ENCODE measurements at places on chromosomes 6 and 20.

DNA sequence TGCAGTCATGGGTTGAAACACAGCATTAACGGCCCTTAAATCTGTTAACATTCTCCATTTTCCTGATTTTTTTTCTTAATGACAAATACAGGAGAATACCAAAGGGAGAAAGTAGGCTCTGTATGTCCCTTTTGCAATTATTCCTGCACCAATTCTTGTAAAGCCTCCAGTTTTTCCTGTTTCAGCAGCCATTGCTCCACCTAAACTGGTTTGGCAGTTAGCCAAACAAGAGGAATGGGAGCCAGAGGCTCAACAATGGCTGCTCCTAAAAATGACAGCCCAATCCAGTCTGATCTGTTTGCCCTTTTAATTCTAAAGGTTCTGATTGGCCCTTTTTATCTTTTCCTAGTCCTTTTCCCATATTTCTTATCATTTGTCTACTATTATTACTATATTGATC is 284.2 kb upstream of the SGK1 start:
- DNase-seq: no peak

DNA sequence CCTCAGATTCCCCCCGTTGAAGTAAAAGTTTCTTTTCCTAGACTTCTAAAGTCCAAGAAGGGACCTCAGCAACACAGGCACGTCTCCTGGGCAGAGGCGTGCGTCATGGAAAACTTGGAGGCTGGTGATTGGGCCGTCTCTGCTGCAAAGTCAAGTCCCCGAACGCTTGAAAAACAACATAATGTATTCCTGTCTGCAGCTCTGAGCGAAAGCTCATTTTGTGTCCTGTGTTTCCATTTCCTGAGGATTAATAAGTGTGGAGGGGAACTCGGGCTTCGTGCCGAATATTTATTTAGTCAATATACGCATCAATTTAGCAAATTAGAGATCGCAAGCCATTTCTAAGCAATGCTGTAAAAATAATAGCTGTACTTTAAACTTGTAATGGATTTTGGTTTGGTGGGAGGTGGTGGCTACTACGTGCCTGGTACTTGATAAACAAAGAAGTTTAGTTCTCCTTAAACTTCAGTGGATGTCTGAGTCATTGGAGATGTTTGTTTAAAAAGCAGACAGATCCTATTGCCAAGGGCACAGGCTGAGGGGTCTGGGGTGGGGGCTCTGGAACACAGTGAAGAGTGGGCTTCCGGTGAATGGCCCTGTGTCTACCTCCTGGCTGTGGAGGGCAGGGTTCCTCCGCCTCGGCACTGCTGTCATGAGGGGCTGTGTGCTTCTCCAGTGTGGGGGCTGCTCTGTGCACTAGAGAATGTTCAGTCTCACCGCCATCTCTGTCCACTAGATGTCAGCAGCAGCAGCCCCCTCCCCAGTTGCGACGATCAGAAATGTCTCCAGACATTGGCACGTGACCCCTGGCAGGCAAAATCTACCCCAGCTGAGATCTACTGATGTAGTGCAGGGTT is 21.8 kb downstream of the PCK1 start:
- no peak for DNase-seq

- no peak for DNase-seq
Measured at GRCh38 chr6:127385668-127386430, 42.4 kb upstream of the ECHDC1 start.

DNA sequence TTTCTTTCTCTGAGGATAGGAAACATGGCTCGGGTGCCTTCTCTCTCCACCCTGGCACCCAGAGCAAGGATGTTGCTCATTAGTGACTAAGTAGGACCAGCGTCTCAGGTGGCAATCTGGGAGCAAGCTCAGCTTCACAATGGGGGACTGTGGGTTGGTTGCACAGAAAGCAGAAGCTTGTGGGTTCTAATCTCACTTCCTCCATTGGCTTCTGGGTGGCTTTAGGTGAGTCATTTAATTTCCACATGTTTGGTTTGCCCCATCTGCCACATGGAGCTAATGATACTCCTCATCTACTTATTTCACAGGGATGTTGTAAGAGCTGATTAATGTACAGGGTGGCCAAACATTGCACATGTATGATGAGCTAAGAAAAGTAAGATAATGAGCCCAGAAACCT is 54.8 kb upstream of the AKIRIN2 start:
- no peak for DNase-seq

GRCh38 chr6:105500693-105501092 is 97.8 kb upstream of the PREP start:
- no peak for DNase-seq

DNA sequence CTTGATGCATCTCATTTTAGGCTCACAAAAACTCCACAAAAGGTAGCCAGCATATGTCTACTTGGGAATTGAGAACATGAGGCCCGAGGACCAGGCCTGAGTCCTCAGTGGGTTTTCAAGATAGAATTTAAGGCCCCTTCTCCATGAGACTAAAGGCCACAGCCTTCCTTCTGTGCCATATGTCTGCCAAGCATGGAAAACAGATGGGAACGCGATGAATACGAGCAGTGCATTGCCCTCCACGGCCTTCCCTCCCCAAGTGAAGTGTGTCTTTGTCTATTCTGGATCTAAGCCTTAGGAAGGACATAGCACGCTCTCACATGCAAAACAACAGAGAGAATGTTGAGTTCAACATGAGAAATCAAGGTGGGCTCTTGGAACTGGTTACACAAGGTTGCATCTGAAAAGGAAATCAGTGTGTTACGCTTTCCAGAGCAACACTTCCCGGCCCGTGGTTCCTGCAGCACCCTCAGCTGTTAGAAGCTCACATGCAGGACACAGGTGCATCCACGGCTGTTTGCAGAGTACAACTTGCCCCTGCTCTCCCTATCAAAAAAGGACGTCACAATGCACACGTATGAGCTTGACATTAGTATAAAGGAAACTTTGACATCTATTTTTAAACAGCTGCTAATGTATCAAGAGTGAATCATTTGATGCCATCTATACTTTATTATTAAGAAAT is 229.9 kb downstream of the NRN1 start:
- DNase-seq: no peak

GRCh38 chr20:10790013-10790412 is 116.2 kb upstream of the JAG1 start:
- DNase-seq: no peak

GRCh38 chr6:56536536-56536935 is 106.2 kb downstream of the DST start:
- DNase-seq: no peak

GRCh38 chr6:40922281-40922680 is 116.7 kb downstream of the UNC5CL start:
- no peak for DNase-seq

GRCh38 chr6:111857674-111858337 is 15.4 kb downstream of the FYN start:
- no peak for DNase-seq

- no peak for DNase-seq
Measured at GRCh38 chr6:53567701-53568100, 22.8 kb upstream of the GCLC start.

- peak; percentile 51 for DNase-seq
Measured at GRCh38 chr6:37547564-37548061, 47.9 kb upstream of the CCDC167 start.

DNA sequence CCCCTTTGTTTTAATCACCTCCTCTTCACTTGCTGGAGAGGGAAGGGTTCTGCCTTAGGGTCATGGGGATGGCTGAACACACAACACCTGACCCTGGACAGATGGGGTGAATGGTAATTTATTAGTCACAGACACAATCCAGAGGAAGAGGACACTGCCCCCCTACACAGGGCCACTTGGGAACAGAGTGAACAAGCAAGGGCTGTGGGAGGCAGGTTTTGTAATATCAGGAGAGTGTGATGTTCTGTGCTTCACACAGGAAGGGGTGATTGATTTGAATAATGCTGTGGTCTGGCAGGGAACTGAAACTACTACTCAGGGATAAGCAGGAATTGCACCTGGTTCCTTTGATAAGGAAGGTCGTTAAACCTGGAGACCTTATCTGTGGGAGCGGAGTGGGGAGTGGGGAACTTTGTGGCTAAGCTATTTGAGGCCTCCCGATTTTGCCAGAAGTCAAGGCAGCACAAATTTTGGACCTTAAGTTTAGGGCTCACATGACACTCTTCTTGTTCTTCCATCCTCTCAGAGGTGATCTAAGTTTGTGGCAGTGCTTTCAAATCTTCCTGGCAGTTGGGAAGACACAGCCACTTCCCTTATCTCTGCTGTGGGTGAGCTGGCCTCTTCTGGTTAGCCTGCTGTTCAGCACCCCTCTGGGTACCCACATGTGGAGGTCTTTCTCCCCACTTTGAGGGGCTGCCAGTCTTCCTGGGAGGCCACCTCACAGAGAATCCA is 77.8 kb downstream of the CD164 start:
- DNase-seq: peak; percentile 50

- no peak for DNase-seq
Measured at GRCh38 chr6:70520575-70520974, 46.2 kb upstream of the SDHAF4 start.

DNA sequence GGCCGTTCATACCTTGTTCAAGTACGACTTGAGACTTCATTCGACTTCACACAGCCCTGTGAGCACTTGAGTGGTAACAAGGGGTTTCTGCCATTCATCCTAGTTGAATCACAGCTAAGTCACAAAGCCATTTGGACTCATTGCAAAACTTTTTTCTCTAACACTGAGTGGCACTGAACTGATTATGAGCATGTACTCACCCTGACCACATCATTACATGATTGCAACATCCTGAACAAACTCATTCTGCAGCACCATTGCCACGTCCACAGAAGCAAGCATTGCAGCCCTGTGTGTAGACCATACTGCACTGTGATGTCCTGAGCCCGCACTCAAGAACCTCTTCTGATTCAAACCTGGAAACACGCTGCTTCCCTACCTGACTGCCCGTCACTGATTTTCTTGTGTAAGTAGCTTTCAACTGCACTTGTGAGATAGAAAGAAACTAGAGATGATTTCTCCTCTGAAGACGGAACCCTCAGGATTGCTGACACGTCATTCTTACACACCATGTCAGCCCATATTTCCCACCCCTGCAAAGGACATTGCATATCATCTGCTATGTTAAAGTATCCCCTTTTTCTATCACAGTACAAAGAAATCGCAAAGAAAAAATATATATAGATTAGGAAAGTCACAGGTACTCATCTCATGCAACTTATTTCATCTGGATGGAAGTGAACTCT is 81.6 kb downstream of the C6orf118 start:
- no peak for DNase-seq

DNA sequence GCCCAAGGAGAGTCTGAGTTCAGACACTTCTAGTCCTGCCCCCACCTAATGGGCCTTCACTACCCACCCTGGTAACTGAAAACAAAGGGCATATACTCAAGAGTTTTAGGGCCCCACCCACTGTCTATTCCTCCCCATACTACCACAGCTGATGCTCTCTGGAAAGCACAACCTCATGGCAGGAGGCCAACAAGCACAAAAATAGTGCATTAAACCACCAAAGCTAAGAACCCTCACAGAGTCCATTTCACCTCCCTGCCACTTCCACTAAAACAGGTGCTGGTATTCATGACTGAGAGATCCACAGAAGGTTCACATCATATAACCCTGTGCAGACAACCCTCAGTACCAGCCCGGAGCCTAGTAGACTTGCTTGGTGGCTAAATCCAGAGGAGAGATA is 132.1 kb upstream of the ADGRB3 start:
- DNase-seq: no peak

DNA sequence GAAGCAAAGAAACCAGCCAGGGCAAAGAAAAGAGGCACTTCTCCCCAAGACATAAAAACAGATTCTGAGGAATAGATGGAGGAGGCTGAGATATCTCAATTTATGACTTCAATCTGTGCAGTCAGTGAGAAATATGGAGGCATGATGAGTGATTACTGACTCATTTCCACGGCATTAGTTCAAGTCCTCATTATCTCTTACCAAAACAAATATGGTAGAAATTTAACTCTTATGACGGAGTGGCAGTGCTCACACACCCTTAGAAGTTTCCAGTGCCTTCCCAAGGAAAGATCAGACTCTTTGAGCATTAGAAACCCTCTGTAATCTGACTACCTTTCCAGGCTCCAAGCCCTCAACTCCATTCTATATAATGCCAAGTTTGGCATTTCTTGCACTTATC is 364.1 kb downstream of the ARHGAP18 start:
- no peak for DNase-seq

GRCh38 chr6:55286824-55287223 is 40.4 kb upstream of the GFRAL start:
- DNase-seq: no peak

DNA sequence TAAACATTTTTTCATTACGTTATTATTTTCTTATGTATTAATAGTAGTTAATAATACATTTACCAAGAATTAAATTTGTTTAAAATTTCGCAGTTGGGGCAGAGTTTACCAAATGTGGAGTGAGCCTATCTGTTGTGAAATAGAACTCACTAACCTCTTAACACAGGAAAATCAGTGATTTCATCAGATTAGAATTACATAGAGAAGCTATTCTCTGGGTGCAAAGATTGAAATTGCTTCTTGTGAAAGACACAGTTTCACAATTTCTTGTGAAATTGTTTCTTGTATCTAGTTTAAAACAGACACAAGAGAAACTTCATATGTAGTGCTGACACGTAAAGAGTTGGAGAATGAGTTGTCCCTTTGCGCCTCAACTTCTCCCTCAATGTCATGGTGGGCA is 69.4 kb upstream of the PRL start:
- no peak for DNase-seq

Data from NCI-H2029 treated with DMSO at 0.1 percent for 48 hours (cell line).